Inflammatory macrophage (primary cell): ENCODE measurements at places on chromosomes 4 and X.
A peak's percentile ranks its signal among the peaks of the same experiment; 100 is the strongest.

DNA sequence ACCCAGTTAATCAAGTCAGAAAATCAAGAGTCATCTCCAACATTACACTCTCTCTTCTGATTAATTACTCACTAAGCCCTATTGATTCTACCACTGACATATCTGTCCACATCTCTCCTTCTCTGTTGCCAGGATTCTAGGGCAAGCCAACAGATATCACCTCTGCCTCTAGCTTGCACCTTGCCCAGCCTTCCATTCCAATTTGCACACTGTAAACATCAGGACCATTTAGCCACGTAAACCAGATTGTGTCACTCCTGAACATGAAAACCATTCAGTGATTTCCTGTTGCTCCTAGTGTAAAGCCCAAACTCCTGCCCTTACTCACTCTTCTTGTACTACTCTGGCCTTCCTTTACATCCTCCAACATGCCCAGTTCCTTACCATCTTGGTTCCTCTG is 68.0 kb upstream of the PLS3 start:
- no peak for DNase-seq

- DNase-seq = no peak
Observed at GRCh38 chr4:96708766-96709165, 868.9 kb downstream of the PDHA2 start.

DNA sequence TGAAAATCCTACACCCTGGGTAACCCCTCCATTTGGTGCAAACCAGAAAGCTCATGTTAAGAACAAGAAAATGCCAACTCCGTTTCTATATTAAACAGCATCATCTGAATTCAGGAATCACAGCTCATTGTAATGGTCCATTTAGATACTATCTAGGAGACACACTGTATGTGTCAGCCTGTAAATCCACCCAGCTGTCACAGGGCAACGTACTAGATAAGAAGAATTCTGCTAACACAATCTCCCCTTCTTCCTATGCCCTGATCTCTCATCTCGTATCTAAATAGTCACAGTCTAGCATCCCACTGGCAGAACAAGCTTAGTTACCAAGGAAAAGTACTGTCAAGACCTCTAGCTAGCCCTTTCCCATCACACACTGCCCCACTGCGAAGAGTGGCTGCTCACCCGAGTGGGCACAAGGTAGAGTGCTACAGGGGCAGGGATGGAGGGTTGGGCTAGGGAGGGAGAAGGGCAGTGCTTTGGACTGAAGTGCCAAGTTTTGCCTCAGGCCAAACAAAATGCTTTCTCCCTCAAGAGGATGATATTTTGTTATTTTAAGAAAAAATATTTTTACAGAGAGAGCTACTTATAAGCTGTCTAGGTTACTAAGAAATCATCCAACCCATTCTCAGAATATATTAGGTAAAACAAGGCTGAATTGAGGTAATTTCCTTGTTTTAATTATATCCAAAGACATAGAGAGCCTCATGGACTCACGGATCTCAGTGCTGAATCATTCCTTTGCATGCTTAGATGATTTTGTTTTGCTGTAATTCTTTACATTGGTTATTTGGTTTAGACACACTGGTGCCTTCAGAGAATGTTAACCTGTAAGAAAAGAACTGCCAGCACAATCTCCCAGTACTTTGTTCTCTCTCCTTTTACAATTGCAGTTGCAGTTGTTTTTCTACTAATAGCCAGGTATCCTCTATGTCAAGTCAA is 196.6 kb downstream of the PRDM5 start:
- DNase-seq = no peak

- DNase-seq = peak; percentile 30
Observed at GRCh38 chrX:30713061-30713525, 59.9 kb downstream of the GK start.

GRCh38 chr4:81792521-81792920 is 320.8 kb upstream of the RASGEF1B start:
- DNase-seq = no peak

- no peak for DNase-seq
Observed at GRCh38 chr4:100169491-100170485, 20.5 kb downstream of the DDIT4L start.

GRCh38 chr4:5524446-5525299 is 183.7 kb downstream of the EVC2 start:
- DNase-seq = no peak

GRCh38 chr4:120801137-120801758 is 121.3 kb downstream of the PRDM5 start:
- no peak for DNase-seq

DNA sequence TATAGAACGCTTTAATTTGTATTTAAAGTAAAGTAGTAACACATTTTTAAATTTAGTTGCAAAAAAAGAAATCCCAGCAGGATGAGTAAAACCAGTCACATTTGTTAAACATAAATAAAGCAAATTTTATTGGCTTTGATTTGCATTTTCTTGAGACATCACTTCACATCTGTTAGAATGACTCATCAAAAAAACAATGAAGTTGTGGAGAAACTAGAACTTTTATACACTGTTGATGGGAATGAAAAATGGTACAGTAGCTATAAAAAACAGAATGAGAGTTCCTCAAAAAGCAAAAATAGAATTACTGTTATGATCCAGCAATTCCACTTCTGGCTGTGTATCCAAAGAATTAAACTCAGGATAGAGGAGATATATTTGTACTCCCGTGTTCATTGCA is 454.0 kb upstream of the KLHL4 start:
- no peak for DNase-seq

DNA sequence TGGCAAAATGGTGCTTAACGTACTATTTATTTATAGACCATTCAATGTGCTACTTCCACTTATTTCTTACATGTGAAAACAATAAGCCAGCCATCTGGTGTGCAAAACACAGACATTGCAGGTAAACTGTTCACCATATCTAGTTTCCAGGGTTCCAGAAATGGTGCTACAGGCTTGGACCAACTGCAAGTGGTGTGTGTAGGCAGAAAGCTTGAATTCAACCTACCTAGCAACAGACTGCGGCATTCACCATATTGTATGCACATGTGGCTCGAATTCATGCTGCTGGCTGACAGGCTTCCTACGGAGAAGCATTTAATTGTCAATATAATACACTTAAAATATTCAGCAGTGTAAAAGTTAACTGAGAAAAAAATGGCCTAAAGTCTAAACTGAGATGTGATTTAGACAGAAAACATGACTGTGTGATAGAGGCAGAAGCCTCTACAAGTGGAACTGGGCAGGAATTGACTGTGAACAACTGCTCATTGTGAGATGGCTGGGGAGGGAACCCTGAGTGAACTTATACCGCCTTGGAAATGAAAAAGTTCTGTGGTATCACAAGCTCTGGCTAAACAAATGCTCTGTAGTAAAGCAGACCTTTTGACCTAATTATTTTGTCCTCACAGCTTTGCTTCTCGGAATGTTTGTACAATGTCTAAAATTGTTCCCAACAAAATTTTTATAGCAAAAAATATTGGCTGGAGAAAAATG is 434.7 kb downstream of the GRIA2 start:
- DNase-seq = no peak

GRCh38 chr4:182155806-182156205 is 87.4 kb upstream of the TENM3 start:
- DNase-seq = no peak

- peak; percentile 30 for DNase-seq
Observed at GRCh38 chr4:6777636-6778281, 4.8 kb upstream of the KIAA0232 start.

GRCh38 chr4:126697748-126698147 is 935.0 kb upstream of the INTU start:
- no peak for DNase-seq

- DNase-seq = no peak
Observed at GRCh38 chrX:80016182-80016581, 1.6 kb downstream of the TBX22 start.

- DNase-seq = no peak
Observed at GRCh38 chr4:25727711-25728493, 72.3 kb downstream of the SLC34A2 start.

- no peak for DNase-seq
Observed at GRCh38 chr4:129261584-129261983, 165.6 kb downstream of the C4orf33 start.

- no peak for DNase-seq
Observed at GRCh38 chr4:1305781-1306455, 16.2 kb downstream of the MAEA start.

DNA sequence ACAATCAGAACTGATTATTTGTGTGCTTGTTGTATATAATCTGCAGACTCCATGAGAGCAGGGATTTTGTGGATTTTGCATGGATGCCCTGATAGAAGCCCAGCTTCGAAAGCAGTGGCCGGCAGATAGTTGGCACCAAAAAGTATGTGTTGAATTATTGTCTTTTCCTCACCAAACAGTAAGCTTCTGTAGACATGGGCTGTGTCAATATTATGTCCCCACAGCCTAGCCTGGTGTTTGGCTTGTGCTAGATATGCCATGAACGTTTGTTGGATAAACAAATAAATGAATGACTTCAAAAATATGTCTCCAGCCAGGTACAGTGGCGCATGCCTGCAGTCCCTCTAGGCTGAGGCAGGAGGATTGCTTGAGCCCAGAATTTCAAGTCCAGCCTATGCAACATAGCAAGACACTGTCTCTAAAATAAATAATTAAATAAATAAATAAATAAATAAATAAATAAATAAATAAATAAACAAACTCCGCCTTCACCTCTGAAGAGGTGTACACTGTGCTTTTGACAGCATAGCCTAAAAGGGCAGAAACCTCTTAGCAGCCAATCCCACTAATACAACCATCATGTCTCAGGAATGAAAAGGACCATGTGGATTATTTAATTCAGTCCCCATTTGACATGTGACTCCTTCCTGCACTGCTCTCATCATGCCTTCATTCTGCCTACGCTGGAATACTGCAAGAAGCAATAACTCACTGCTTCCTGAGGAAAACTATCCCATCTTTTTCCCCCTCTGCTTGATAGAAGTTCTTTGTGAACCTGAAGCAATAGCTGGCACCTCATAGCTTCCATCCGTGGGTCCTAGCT is 335.2 kb downstream of the FBXW7 start:
- DNase-seq = no peak

GRCh38 chrX:110504947-110505346 is 146.3 kb downstream of the RTL9 start:
- DNase-seq = no peak

GRCh38 chrX:100379388-100379986 is 30.6 kb downstream of the PCDH19 start:
- no peak for DNase-seq

- DNase-seq = peak; percentile 20
Observed at GRCh38 chrX:10633722-10634121, 13.3 kb upstream of the MID1 start.

DNA sequence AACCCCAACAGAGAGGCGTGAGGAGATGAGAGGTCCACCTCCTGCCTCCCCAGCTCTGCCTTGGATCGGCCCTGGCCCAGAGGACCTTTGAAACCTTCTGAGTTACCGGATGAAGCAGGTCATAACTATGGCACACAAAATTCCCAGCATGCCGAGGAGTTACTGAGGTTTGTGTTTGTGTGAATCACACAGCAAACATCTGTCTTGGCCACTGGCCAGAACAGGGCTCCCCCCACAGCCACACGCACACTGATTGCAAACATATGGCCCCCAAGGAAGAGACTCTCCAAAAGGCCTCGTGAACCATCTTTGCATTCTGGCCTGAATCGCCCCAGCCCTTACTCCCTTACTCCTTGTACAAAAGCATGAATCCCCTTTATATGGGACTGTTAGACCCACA is 18.9 kb downstream of the RPS4X start:
- DNase-seq = no peak

- no peak for DNase-seq
Observed at GRCh38 chr4:7654550-7655445, 220.1 kb upstream of the PSAPL1 start.

DNA sequence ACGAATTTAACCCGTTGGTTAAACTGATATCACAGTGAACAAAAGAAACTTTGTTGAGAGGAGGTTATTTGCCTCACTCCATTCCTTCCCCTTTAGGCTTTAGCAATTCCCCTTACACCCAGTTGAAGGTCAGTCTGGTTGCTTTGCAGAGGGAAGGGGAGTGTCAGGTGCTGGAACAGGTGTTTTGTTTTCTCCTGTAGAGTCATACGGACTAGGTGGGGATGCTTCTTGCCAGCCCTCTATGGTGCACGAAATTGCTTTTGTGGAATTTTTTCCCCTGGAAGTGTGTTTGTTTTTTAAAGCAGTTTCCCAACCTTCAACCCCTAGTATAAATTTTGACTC is 33.1 kb downstream of the DLG3 start:
- DNase-seq = no peak

GRCh38 chr4:7760706-7761105 is 179.0 kb downstream of the AFAP1 start:
- DNase-seq = no peak

GRCh38 chr4:182143822-182144625 is 99.2 kb upstream of the TENM3 start:
- DNase-seq = no peak

DNA sequence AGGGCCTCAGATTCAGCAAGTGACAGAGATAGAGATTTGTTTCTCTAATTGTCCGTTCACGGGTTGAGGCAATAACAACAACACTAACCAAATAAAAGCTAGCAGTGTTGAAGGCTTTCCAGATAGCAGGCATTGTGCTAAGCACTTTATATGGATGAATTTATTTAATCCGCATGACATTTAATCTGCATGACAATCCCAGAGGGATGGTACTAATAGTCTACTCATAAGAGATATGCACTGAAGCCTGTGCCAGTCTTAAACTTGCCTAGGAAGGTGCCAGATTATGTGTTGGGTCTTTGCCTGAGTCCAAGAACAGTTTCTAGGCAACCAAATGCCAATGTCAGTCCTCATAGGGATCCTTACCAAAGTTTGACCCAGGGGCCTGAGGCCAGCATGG is 37.7 kb upstream of the FAT1 start:
- DNase-seq = no peak

DNA sequence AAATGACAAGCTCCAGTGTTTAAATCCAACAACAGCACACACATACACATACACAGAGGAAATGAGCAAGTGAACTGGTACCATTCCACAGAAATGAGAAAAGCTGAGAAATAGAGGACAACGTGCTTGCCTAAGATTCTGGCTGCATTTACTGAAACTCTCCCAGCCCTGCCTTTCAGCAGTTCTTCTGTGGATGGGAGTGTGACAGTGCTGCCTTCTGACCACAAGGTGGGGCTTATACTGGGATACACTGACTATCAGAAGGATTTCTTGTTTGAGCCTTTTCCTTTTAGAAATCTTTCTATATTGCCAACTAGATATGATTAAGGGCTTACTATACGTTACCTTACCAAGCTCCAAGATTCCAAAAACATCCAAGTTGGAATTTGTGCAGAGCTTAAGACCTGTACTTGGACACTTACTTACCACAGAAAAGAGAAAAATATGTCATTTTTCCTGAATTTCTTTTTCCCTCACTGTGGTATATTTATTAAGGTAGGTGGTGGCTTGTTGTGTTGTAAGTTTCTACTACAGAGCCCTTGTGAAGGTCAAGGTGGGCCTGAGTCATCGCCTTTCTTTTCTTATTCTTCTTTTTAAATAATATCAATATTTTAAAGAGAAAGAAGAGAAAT is 10.7 kb upstream of the CXCL8 start:
- peak; percentile 74 for DNase-seq

DNA sequence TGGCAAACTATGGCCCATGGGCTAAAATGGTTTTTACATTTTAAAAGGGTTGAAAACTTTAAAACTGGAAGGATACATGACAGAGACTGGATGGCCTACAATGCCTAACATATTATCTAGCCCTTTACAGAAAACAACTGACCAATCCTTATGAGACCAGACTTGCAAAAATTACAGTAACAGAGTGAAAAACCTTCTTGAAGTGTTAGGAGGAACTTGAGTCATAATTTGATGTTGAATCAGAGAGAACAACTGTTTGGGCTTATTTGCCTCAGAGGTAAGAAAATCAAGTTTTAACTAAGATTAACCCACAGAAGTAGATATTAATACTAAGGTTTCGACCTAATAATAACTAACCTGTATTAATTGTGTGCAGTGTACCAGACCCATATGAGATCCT is 12.4 kb upstream of the NAP1L5 start:
- no peak for DNase-seq
